ENCODE measurements at places on chromosomes 5 and 9.

- no peak for DNase-seq
Observed at GRCh38 chr5:142881784-142882126, 111.6 kb downstream of the ARHGAP26 start.

DNA sequence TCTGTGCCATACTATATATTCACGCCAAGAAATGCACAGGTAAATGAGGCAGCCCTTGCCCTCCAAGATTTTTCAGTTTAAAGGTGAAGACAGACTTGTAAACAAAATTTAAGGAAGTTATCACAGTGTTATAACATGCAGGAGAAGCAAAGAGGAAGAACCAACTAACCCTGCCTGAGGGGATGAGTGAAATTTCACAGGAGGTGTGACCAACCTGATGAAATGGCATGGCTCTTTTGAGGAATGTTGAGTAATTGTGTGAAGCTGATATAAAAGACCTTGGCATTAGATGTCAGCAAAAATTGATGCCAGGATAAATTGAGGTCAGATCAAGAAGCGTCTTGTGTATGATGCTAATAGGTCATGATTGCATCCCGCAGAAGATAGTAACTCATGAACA is 86.5 kb downstream of the HCN1 start:
- no peak for DNase-seq

DNA sequence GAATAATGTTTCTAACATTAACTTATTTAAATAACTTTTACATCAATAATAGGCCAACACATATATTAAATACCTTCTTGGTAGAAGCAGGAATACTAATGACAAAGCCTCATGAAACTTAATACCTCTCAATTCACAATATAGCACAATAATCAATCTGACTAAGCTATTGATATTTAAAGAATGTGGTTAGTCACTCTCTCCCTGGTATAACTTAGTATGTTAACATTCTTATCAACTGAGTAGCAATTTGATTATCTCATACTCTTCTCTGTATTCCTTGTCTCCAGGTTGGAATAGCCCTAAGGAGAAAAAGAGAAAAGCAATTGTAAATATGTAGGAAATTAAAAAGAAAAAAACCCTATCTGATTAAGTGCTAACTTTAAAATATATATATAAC is 4.9 kb upstream of the PGGT1B start:
- DNase-seq, result no peak

- DNase-seq, result no peak
Observed at GRCh38 chr5:150221471-150221870, 31.6 kb downstream of the SLC6A7 start.

- DNase-seq, result no peak
Observed at GRCh38 chr9:128298535-128299482, 22.7 kb downstream of the SWI5 start.

- no peak for DNase-seq
Observed at GRCh38 chr9:89528540-89528939, 30.6 kb upstream of the SEMA4D start.

DNA sequence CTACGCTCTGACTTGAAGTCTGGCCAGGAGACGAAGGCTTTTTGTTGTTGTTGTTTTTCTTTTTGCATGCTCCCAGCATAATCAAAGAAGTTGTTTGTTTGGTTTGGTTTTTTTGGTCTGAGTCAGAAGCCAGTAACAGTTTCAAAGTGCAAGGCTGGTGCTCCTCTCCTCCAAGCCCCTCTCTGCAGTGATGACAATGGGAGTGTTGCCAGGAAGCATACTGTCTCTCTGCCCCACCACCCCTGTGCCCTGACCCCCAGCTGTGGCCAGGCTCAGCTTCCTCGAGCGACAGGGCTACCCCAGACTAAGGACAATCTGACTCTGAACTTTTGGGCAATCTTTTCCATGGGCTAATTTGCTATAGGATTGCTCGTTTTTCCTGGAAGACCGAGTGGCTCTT is 173.8 kb upstream of the PITX1 start:
- no peak for DNase-seq

DNA sequence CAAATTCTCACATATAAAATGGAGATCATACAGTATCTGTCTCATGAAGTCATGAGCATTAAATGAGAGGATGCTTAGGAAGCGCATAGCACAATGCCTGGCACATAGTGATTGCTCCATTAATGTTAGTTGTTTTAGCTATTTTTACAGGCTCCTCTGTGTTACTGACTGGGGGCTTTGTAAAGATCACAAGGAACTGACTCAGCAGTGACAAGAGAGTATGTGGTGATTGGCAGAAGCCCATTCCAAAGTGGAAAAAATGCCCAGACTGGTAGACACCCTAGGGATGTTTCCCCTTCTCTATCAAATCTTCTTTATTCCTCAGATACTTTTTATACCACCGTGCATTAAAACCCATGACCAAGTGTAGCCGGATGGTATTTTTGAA is 33.5 kb downstream of the ABLIM3 start:
- DNase-seq, result no peak

DNA sequence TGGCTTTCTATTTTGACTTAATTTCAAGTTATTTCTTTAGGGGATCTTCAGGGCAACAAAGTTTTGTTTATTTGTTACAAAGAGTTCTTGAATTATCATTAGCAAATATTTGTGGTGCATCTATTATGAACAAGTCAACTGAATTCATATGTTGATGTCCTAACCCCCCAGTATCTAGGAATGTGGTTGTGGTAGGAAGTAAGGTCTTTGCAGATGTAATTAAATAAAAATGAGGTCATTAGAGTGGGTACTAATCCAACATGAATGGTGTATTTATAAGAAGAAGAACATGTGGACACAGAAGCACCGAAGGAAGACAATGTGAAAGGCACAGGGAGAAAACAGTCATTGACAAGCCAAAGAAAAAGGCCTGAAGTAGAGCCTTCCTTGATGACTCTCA is 474.0 kb upstream of the DAB2 start:
- no peak for DNase-seq

- no peak for DNase-seq
Observed at GRCh38 chr9:92992549-92992948, 45.2 kb downstream of the FGD3 start.

DNA sequence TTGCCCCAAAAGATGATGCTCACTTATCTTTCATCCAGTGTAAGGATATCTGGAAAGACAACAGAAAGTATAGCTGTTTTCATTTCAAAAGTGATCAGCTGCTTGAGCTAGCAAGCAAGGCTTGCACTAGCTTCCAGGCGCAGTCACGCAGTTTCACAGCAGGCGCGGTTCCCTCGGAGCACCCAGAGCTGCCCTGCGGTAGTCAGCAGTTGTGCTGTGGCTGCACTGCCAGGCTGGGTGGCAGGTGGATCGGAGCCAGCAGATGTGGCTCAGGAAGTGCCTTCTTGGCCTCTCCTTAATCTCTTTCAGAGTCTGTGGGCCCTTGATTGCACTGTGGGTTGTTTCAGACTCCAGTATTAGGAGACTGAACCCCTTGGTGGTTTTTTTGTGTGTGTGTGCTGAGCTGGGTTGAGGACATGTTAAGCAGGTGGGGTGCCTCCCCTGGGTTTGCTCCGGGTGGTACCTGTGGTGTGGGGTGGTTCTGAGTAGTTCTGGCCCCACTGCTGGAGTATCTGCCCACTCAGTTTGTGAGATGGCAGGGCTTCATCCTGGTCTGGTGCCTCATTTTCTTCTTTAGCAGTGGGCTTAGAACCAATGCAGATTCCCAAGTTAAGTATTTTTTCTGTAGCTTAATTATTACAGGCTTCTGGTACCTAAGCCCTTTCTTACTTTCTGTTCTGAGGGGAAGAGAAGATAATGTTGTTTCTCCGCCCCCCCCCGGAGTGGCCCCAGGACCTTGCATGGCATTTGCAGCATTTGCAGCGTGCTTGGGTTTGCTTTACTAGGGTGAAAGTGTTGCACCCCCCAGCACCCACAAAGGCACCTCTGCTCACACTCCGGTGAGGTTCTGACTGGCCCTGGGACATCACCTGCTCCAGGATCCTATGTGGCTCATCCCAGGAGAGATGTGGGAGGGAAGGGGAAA is 16.4 kb downstream of the TENT4A start:
- DNase-seq, result peak; percentile 42

All from CD4-positive, alpha-beta T cell treated with Interleukin-12 subunit alpha and Interleukin-12 subunit beta, for 1 hour (primary cell).